ENCODE measurements at places on chromosomes 5 and 9.

DNA sequence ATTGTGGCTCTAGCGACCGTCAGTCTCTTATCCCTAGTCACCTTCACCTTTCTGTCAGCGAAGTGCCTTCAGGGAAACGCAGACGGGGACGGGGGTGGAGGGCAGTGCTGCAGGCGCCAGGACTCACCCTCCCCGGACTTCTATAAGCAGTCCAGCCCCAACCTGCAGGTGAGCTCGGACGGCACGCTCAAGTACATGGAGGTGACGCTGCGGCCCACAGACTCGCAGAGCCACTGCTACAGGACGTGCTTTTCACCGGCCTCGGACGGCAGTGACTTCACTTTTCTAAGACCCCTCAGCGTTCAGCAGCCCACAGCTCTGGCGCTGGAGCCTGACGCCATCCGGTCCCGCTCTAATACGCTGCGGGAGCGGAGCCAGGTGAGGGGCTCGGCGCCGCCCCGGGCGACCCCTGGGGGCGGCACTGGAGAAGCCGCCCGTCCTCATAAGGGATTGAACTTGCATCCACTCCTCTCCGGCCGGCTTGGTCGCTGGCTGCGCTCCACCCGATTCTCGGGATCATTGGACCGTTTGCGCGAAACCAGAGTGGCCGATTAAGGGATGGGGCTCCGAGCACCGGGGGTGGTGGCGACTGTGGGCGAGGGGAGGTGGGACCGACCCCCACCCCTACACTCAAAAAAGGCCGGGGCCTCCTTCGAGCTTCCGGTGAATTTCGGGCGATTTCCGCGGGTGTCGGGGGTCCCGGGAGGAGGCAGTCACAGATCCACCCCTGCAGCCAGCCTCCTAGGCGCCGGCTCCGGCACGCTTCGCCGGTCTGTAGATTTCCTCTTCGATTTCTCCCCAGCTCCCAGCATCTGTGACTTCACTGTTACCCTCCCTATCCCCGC lies 2.7 kb downstream of the PCDHGC5 start:
- DNase-seq: no peak

GRCh38 chr5:150616024-150616470 lies 24.4 kb upstream of the SYNPO start:
- no peak for DNase-seq

DNA sequence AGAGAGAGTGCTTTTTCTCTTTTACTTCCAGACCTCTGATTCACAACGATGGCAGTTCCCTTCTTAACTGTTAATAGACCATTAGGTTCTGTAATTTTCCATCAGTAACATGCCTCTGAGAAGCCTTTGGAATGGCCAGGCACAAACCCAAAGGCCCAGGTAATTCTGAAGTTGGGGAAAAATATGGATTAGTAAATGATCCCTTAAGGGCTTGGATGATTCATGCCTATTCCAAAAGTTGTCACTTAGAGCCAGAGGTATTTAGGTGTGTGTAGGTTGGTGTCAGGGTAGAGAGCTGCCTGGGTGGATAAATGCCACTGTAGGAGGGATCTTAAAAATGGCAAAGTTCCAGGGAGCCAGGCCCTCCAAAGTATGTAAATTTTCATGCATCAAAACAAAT lies 228.8 kb downstream of the PLK2 start:
- no peak for DNase-seq

- no peak for DNase-seq
Observed at GRCh38 chr5:107990881-107991810, 320.4 kb upstream of the EFNA5 start.

DNA sequence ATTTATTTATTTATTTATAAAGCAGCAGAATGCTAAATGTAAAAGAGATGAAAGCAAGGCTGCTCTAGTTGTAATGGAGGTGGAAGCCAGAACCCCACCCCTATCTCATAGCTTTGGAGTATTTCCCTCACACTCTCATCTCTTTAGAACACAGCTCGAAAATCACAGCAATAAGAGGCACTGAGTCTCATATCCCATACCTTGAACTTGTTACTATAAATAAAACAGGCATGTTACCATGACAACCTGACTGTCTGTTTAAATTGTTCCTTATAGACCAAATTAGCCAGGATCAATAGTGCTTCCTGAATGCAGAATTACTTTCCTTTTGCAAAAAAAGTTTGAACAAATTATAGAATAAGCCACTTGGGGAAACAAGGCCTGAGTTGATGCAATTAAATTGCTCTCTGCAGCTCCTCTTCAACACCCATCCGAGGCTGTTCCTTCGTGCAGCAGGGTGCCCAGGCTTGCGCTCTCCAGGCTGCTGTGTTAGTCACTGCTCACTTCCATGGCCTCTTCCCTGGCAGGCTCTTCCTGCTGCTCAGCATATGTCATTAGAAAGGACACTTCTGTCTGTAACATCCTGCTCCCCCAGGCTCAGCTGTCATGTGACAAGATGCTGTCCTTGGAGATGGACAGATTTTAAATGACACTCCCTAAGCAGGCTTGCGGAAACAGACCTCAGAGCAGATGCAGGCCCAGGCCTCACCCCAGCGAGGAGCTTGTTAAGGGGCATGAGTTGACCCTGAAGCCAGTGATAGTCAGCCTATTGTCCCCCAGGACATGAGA lies 120.2 kb downstream of the CARTPT start:
- no peak for DNase-seq

- DNase-seq: no peak
Observed at GRCh38 chr5:119031905-119032304, 39.0 kb upstream of the DMXL1 start.

GRCh38 chr9:96107436-96107835 lies 194.5 kb downstream of the HSD17B3 start:
- no peak for DNase-seq

All from fibroblast of skin of right quadriceps (primary cell).